NCI-H345 (cell line): ENCODE measurements at places on chromosomes 16 and 17.

GRCh38 chr16:81549547-81550431 lies 105.2 kb downstream of the CMIP start:
- no peak for DNase-seq

GRCh38 chr16:4085405-4085970 lies 30.8 kb downstream of the ADCY9 start:
- DNase-seq: no peak

DNA sequence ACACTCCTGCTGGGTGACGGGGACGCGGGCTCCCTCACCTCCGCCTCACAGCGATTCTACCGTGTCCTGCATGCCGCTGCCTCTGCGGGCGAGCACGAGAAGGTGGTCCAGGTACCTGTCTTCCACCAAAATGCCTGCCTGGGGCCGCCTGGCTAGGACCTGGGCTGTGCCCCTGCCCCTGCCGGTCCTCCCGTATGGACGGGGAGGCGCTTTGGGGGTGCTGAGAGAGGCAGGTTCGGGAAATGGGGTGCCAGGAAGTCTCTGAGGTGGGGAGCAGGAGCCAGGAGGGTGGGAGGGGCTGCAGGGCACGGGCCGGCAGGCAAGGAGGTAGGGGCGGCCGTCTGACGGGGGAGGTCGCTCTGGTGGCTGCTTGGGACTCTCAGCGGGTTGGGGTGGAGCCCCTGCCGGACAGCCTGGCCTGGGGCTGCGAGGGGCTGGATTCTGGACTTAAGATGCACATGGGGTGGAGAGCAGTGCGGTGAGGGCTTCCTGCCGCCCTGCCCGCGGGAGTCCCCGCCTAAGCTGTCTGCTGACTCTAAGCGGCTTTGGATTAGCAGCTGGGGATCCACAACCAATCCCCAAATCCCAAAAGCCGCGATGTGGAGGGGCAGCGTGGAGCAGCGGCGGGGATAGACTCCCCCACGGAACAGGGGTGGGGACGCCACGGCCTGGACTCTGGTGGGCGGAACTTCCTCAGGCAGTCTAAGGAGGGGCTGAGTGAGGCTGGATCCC lies 5.8 kb downstream of the CHTF18 start:
- no peak for DNase-seq

- peak; percentile 53 for DNase-seq
Measured at GRCh38 chr17:47604598-47604927, 45.2 kb upstream of the KPNB1 start.

GRCh38 chr17:75277664-75278071 lies 6.6 kb upstream of the MIF4GD start:
- DNase-seq: no peak

DNA sequence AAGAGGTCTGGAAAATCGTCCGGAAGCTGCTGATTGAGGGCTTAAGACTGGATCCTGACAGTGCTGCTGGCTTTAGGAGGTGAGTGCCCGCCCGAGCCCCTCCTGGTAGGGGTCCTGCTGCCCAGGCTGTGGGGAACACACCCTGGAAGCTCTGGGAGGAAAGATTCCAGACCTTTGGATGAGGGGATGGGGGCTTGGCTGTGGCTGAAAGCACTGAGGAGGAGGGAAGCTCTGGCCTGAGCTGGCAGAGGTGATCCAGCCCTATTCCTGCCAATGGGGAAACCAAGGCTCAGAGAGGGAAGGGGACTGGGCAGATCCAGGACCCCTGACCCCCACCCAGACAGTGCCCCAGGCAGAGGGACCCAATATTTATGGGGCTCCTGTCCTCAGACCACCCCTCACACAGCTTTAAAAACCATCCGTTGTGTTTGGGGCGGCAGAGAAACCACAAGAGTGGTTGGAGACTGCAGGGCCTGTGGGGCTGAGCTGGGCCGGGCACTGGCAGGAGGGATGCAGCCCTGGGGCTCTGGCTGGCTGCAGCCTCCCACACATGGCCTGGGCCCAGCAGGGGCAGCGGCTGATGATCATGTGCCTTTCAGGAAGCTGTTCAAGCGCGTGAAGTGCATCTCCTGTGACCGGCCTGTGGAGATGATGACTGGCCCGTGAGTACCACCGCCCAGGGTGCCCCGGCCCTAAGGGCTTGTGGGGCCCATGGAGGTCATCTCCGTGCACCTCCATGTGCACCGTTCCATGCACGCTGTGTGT lies 22.8 kb downstream of the UBALD1 start:
- no peak for DNase-seq

DNA sequence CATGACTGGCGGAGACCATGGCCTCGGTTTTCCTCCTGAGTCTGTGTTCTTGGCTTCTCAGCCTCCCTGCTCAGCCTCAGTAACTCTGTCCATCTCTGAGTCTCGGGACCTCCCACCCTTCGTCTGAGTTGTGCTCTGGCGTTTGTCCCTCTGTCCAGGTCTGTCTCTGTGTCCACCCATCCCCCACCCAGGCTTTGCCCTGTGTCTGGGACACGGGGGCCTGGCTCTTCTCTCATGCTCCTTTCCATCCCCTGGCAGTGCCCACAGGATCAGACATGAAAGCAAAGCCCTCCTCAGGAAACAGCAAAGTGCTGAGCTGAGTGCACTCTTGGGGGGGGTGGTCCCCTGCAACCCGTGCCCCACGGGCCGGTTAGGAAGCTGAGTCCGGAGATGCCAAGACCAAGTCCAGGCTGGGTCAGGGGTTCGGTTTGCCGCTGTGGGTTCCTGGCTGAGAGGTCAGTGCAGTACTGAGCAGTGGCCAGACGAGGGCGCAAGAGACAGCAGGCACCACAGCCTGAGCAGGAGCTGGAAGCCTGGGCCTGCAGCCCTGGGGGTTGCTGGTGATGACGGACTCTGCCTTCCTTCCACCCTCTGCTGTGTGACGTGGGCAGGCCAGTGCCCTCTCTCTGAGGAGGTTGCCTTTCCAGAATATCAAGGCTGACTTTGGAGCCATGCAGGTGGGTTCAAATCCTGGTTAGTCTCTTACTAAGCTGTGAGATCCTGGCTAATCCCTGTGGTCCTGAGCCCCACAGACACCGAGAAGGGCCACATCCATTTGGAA lies 2.5 kb downstream of the P2RX1 start:
- DNase-seq: peak; percentile 46

DNA sequence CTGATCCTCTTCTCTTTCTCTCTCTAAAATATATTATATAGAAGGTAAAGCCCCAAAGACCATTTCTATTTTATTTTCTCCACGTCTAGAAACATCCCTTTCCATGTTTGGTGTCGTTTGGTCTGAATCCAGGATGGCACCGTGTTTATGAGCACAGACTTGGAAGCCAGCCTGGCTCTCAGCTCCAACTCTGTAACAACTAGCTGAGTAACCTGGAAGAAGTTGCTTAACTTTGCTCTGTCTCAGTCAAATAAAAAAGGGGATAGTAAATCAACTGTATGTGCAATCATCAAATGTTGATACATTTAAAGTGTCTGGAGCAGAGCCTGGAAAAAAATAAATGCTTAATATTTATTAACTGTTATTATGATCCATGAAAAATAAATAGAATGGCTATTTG lies 249.8 kb upstream of the MAF start:
- DNase-seq: no peak

- DNase-seq: peak; percentile 84
Measured at GRCh38 chr17:18981642-18982424, 22.7 kb downstream of the FAM83G start.

DNA sequence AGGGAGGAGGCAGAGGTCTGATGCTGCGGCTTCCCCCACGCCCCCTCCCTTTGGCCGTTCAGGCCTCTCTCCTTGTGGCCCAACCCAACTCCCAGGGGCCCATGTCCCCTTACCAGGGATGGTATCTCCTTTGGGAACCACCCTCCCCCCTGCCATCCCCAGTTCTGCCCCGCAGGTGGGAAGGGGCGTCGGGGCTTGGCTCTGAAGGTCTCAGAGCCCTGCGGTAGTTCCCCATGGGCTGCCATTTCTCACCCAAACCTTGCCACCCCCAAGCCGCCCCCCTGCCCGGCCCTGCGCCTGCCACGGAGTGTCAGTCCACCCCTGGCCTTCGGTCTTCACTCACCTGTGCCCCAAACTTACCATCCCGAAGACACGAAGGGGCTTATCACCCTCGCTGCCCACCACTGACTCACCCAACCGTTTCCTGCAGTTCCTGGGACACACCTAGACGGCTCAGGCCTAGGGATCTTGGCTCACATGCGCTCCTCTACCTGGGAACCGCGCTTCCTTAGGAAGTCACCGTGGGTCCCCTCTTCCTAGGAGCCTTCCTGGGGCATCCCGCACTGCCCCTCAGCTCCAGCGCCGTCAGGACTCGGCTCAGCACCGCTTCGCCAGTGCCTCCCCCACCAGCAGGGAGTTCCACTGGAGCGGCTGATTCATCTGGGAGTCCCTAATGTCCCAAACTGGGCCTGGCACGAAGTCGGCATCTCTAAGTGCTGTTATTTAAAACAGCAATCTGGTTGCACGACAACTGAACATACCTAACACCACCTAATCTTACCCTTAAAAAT lies 1.1 kb upstream of the DOC2A start:
- no peak for DNase-seq
